ENCODE measurements at places on chromosomes 5 and 9.

DNA sequence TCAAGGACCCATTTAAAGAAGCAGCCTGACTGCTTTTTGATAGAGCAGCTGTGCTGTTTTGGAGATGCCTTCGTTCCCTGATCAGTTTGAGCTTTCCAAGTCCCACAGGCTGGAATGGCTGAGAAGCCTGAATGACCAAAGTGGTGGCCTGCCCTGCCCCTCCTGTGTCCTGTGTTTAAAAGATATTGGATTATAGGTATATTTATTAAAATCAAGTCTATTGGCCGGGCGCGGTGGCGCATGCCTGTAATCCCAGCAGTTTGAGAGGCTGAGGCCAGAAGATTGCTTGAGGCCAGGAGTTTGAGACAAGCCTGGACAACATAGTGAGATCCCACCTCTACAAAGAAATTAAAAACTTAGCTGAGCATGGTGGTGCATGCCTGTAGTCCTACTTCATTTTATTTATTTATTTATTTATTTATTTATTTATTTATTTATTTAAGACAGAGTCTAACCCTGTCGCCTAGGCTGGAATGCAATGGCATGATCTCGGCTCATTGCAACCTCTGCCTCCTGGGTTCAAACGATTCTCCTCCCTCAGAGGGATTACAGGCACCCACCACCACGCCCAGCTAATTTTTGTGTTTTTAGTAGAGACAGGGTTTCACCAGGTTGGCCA lies 87.7 kb downstream of the CACNA1B start:
- no peak for DNase-seq
- H3K27ac ChIP-seq: no peak overlapping the region
- H3K27me3 ChIP-seq: no peaks in the 10 kb centered on the region
- no peaks in the 10 kb centered on the region for H3K4me1 ChIP-seq
- no peak overlapping the region for H3K4me3 ChIP-seq

- H3K27me3 ChIP-seq: no peaks in the 10 kb centered on the region
- peak overlapping the region; percentile 72 for H3K27ac ChIP-seq
- H3K4me1 ChIP-seq: no peaks in the 10 kb centered on the region
These were observed 2.3 kb downstream of the TNFSF8 start for GRCh38 chr9:114928136-114928535.

GRCh38 chr9:134209731-134210311 lies 45.5 kb upstream of the RNU6ATAC start:
- H3K27me3 ChIP-seq: no peaks in the 10 kb centered on the region
- no peak overlapping the region for H3K4me3 ChIP-seq
- DNase-seq: no peak
- no peaks in the 10 kb centered on the region for H3K36me3 ChIP-seq
- peaks cover 13% of the 10 kb centered on the region for H3K4me1 ChIP-seq

- no peak overlapping the region for H3K27ac ChIP-seq
- H3K4me3 ChIP-seq: no peak overlapping the region
- H3K27me3 ChIP-seq: no peaks in the 10 kb centered on the region
- DNase-seq: no peak
- H3K4me1 ChIP-seq: no peaks in the 10 kb centered on the region
These were observed 48.8 kb downstream of the EPB41L4B start for GRCh38 chr9:109272045-109272444.

DNA sequence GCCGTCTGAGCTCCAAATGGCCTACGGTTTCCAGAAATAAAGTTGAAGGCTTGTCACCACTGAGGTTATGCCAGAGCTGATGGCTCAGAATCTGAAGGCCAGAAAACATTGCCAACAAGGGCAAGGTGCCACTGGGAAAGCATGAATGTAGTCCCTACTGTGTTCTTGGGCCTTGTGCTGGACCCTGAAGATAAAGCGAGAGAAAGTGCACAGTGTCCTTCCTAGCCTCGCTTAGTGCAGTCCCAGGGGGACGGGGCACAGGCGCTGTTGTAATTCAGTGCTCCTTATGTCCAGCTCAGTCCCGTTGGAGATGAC lies 84.5 kb downstream of the NDFIP1 start:
- no peak for DNase-seq
- H3K27ac ChIP-seq: no peak overlapping the region
- H3K27me3 ChIP-seq: no peaks in the 10 kb centered on the region
- H3K4me1 ChIP-seq: no peaks in the 10 kb centered on the region
- no peaks in the 10 kb centered on the region for H3K36me3 ChIP-seq

DNA sequence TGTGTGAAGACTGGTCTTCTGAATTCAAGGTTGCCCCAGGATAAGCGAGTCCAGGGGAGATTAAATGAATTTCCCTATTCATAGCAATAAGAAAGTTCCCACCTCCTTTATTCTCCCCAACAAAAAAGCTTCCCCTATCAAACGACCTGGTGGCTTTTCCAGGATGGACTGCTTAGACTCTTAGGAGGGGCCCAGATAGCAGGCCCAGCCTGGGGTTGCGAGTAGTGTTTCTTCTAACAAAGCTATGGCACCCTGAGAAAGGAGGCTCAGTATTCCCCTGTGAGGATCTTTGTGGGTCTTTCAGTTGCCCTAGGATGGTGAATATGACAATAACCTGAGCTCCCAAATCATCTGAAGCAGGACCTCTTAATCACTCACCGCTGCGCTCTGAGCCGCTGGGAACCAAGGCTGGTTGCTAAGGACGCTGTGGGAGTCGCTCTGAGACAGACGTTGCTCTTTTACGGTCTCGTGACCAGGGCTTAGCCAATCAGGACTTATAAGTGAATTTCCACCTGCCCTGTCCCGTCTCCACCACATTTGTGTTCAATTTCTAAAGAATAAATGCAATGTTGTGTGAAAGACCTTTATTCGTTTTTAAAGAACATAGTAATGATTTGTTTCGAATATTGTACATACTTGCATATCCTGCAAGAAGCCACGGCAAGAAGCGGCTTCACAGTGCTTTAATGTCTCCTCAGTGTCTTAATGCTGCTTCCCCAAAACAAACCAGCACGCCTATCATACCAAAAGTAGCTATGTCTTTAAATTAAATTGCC lies at the start of gene TMEM232:
Gene TMEM232 (minus strand): TSS at position 423 of the 776 bp plus-strand sequence. CDS start 59,319 bp downstream, outside the sequence.
- no peak within 1 kb of the TSS for H3K27ac ChIP-seq
- H3K4me3 ChIP-seq: peak within 1 kb of the TSS; percentile 46
- H3K27me3 ChIP-seq: no peaks in the 10 kb centered on the region
- peak; percentile 9 for DNase-seq
- no peaks in the 10 kb centered on the region for H3K4me1 ChIP-seq
- H3K36me3 ChIP-seq: no peaks in the 10 kb centered on the region

GRCh38 chr5:178398901-178399700 lies 166.5 kb upstream of the PHYKPL start:
- H3K27ac ChIP-seq: no peak overlapping the region
- no peaks in the 10 kb centered on the region for H3K27me3 ChIP-seq
- no peak overlapping the region for H3K4me3 ChIP-seq
- DNase-seq: no peak
- H3K4me1 ChIP-seq: no peaks in the 10 kb centered on the region
- H3K36me3 ChIP-seq: no peaks in the 10 kb centered on the region

DNA sequence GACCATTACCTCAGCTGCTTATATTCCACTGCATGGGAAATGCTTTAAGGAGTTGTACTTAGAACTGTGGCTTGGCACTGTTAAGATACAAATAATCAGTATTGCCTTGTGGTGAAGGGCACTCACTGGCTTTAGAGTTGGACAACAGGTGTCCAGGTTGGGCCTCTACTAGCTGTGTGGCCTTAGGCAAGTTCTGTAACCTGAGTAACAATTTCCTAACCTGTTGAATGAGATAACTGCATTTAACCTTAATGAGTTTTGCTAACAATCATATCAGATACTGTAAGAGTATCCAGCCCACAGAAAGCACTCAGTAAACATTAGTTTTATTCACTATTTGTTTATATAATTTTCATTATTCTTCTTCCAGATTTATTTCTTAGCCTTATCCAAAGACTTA lies 17.2 kb upstream of the HK3 start:
- H3K36me3 ChIP-seq: peaks cover 59% of the 10 kb centered on the region
- H3K27me3 ChIP-seq: no peaks in the 10 kb centered on the region

DNA sequence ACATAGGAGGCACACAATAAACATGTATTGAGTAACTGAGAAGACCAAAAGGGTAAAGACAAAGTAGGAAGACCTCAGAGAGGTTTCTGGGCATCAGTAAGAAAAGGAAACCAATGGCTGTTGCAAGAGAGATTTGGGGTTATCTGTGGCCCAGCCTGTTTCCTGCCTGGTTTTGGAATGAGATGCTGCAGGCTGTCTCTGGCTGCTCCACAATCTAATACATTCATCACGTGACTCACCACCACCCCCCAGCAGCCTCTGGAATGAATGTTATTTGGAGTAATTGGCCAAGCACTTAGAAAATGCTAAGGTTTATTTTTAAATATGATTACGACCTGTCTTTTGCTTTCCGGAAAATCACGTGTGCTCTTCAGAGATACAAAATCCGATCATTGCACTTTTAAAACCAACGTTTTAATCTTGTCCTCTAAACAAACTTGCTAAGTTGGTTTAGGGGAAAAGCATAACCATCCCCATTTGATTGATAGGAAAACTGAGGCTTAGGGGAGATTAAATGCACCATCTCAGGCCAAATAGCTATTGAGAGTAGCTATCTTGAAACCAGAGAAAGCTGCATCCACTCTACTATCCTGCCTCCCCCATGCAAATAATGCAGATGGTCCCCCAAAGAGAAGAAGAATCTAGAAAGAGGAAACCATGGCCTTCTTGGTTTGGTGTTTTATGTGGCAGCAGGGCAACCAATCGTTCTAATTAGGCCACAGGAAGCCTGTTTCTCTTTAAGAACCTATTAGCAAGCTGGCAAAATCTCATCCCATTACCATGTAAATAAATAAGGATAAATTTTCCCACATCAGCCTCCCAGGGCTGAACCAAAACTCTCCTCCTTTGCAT lies 151.8 kb upstream of the ADRA1B start:
- H3K4me1 ChIP-seq: no peaks in the 10 kb centered on the region
- H3K27me3 ChIP-seq: no peaks in the 10 kb centered on the region
- no peaks in the 10 kb centered on the region for H3K36me3 ChIP-seq
- no peak for DNase-seq
- no peak overlapping the region for H3K27ac ChIP-seq
- H3K4me3 ChIP-seq: no peak overlapping the region

GRCh38 chr9:14899815-14900193 lies 10.4 kb downstream of the FREM1 start:
- no peaks in the 10 kb centered on the region for H3K4me1 ChIP-seq
- H3K27ac ChIP-seq: no peak overlapping the region
- no peaks in the 10 kb centered on the region for H3K36me3 ChIP-seq
- H3K4me3 ChIP-seq: no peak overlapping the region

- DNase-seq: no peak
- H3K36me3 ChIP-seq: no peaks in the 10 kb centered on the region
- no peaks in the 10 kb centered on the region for H3K27me3 ChIP-seq
These were observed 22.7 kb upstream of the RXRA start for GRCh38 chr9:134303601-134304000.

GRCh38 chr9:134947265-134947955 lies 29.7 kb upstream of the FCN1 start:
- no peak for DNase-seq
- no peak overlapping the region for H3K4me3 ChIP-seq
- no peaks in the 10 kb centered on the region for H3K27me3 ChIP-seq
- H3K36me3 ChIP-seq: no peaks in the 10 kb centered on the region

GRCh38 chr5:31449962-31450361 lies 81.9 kb downstream of the DROSHA start:
- no peak overlapping the region for H3K27ac ChIP-seq
- H3K4me3 ChIP-seq: no peak overlapping the region
- DNase-seq: no peak

- H3K27ac ChIP-seq: no peak overlapping the region
- H3K27me3 ChIP-seq: no peaks in the 10 kb centered on the region
- no peak for DNase-seq
- no peak overlapping the region for H3K4me3 ChIP-seq
- H3K4me1 ChIP-seq: no peaks in the 10 kb centered on the region
- H3K36me3 ChIP-seq: peaks cover 12% of the 10 kb centered on the region
These were observed 86.5 kb downstream of the KLHL3 start for GRCh38 chr5:137649228-137649935.

- no peak overlapping the region for H3K27ac ChIP-seq
- H3K4me3 ChIP-seq: no peak overlapping the region
- no peaks in the 10 kb centered on the region for H3K27me3 ChIP-seq
- DNase-seq: no peak
- no peaks in the 10 kb centered on the region for H3K36me3 ChIP-seq
These were observed 7.1 kb downstream of the FLT4 start for GRCh38 chr5:180642181-180642775.

DNA sequence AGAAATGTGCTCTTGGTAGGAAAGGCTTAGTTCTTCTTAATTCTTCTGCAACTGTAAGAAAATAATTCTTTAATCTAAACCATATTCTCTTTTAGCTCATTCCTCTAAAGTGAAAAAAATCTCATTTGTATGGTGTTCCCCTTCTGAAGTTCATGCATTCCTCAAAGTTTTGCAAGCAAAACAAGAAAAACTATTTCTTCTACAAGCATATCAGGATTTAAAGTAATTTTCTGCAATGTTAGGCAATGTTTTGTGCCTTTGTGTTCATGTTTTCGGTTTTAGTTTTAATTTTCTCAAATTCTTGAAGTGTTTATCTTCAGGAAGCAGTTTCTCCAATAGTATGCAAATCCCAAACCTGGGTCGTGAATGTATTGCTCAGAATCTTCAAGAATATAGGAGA lies 12.7 kb upstream of the GPR21 start:
- H3K4me1 ChIP-seq: no peaks in the 10 kb centered on the region
- DNase-seq: no peak
- peaks cover 4% of the 10 kb centered on the region for H3K36me3 ChIP-seq
- H3K27ac ChIP-seq: no peak overlapping the region

- no peaks in the 10 kb centered on the region for H3K36me3 ChIP-seq
- H3K4me1 ChIP-seq: peaks cover 41% of the 10 kb centered on the region
- peaks cover 17% of the 10 kb centered on the region for H3K27me3 ChIP-seq
These were observed 517 bp downstream of the KCNN2 start for GRCh38 chr5:114362197-114362976.

DNA sequence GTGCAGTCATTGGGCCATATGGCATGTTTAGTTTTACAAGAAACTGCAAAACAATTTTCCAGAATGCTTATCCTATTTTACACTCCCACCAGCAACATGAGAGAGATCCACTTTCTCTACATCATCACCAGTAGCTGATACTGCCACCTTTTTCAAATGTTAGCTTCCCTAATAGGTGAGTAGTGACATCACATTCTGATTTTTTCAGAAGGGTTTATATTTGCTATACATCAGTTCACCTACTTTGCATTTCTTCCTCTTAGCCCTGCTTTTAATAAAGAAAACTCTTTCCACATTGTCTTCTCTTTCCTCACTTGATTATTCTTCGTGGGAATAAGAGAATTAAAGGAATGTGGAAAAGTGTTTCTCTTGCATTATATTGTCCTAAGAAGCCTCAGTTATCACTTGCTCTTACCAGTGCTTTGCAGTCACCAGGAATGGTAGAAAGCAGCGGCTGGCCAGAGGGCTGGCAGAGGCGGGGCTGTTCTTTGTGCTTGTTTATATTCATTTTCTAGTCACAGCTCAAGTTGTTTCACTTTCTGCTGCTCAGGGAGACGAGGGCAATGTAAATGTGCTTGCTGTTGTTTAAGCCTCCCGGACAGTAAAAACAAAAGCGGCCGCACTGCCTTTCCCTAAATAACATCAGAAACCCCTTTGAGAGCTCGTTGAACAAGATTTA lies 164.8 kb downstream of the HSD17B3 start:
- peak overlapping the region; percentile 55 for H3K4me3 ChIP-seq
- H3K27me3 ChIP-seq: no peaks in the 10 kb centered on the region
- H3K4me1 ChIP-seq: peaks cover 17% of the 10 kb centered on the region
- H3K36me3 ChIP-seq: no peaks in the 10 kb centered on the region

- peak overlapping the region; percentile 88 for H3K4me3 ChIP-seq
- H3K36me3 ChIP-seq: no peaks in the 10 kb centered on the region
- peaks cover 80% of the 10 kb centered on the region for H3K4me1 ChIP-seq
- DNase-seq: peak; percentile 23
- H3K27ac ChIP-seq: peak overlapping the region; percentile 97
- H3K27me3 ChIP-seq: no peaks in the 10 kb centered on the region
These were observed 833 bp downstream of the ANKHD1 start for GRCh38 chr5:140402258-140403074.

GRCh38 chr5:136420168-136420898 lies 55.0 kb upstream of the TRPC7 start:
- no peaks in the 10 kb centered on the region for H3K36me3 ChIP-seq
- no peak overlapping the region for H3K4me3 ChIP-seq
- no peak for DNase-seq
- no peaks in the 10 kb centered on the region for H3K4me1 ChIP-seq
